ENCODE measurements at places on chromosomes 1 and 21. TPM values are rescaled to one million over a fixed set of nuclear protein-coding genes. Genes with fewer than 3 reads are reported as not detected.
A peak's percentile ranks its signal among the peaks of the same experiment; 100 is the strongest.

Gene PLEKHO1
- total RNA-seq = 63.7 TPM

- no peak for DNase-seq
Observed at GRCh38 chr1:3945916-3946840, 46.1 kb upstream of the C1orf174 start.

- DNase-seq = no peak
Observed at GRCh38 chr21:32261929-32262328, 16.9 kb downstream of the MIS18A start.

- DNase-seq = peak; percentile 85
Observed at GRCh38 chr21:16534408-16535101, 804.8 kb downstream of the USP25 start.

GRCh38 chr1:16134066-16134801 is 21.6 kb downstream of the EPHA2 start:
- DNase-seq = no peak

GRCh38 chr21:40143822-40144525 is 276.7 kb downstream of the PCP4 start:
- DNase-seq = peak; percentile 12

DNA sequence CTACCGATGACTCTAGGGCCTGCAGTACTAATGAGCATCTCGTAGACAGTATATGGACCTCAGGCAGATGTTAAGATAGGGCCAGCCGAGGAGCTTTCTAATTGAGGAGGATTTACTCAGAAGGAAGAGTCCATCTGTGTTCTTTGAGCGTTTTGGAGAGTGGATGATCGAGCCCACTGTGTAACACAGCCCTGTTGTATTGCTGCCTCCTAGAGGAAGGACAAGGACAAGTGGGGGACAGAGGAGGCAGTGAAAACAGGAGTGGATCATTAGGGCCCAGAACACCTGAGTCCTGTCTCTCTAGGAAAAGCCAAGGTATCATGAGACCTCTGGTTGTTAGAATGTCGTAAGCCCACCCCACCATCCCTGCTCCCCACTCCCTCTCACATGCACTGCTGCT is 62.9 kb downstream of the TBX19 start:
- DNase-seq = no peak

GRCh38 chr1:90773812-90774211 is 56.7 kb upstream of the BARHL2 start:
- no peak for DNase-seq

DNA sequence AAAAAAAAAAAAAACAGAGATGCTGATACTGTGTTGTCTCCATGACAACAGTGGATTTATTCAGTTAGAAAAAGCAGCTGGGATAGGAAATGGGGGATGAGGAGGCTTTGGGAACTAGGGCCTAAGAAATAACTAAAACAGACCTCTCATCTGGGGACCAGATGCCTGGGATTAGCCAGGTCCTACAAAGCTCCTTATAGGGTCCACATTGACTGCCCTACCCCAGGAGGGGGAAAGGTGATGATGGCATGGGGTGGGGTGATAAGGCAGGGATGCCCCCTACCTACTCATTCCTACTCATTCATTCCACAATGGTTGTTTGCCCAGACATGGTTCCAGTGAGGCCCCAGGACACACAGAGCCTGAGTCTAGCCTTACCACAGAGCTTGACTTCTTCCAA is 131.2 kb downstream of the PLXNA2 start:
- DNase-seq = no peak

- peak; percentile 55 for DNase-seq
Observed at GRCh38 chr21:34770576-34770975, 101.8 kb downstream of the CLIC6 start.

Measured in astrocyte (in vitro differentiated cells and primary cell).